ENCODE measurements at places on chromosomes 6 and 20. TPM values are rescaled to one million over a fixed set of nuclear protein-coding genes. Genes with fewer than 3 reads are reported as not detected.

GPR63 gene
- total RNA-seq: 5.0 TPM

RAMACL gene
- total RNA-seq: 0.59 TPM

TTBK1 gene
- 0.61 TPM for total RNA-seq

EYS gene
- 0.44 TPM for total RNA-seq

EHMT2 gene
- 116 TPM for total RNA-seq

PTCRA gene
- not detected for total RNA-seq

GPX5 gene
- not detected for total RNA-seq

CGA gene
- total RNA-seq: not detected

FNDC1 gene
- total RNA-seq: 0.55 TPM

LTB gene
- not detected for total RNA-seq

FLRT3 gene
- 81.7 TPM for total RNA-seq

TUBB2B gene
- total RNA-seq: 253 TPM

FERMT1 gene
- 2.5 TPM for total RNA-seq

BTNL2 gene
- total RNA-seq: not detected

C4B gene
- total RNA-seq: 3.5 TPM

TRDN gene
- 57.5 TPM for total RNA-seq

ZNF343 gene
- total RNA-seq: 5.6 TPM

ENPP1 gene
- total RNA-seq: 11.6 TPM

LCA5 gene
- total RNA-seq: 18.8 TPM

MDFI gene
- 52.7 TPM for total RNA-seq

EPPIN gene
- total RNA-seq: 0.18 TPM

MAS1 gene
- not detected for total RNA-seq

VNN1 gene
- total RNA-seq: not detected

SLC44A4 gene
- total RNA-seq: 3.6 TPM

FAM184A gene
- total RNA-seq: 186 TPM

CCHCR1 gene
- 56.5 TPM for total RNA-seq

BPIFB1 gene
- total RNA-seq: not detected

SYCP2L gene
- 4.5 TPM for total RNA-seq

CDH26 gene
- 2.7 TPM for total RNA-seq

MYLK4 gene
- total RNA-seq: 0.20 TPM

TCP11 gene
- not detected for total RNA-seq

GTF2H4 gene
- 67.9 TPM for total RNA-seq

VSTM2L gene
- 1.1 TPM for total RNA-seq

AAR2 gene
- 25.5 TPM for total RNA-seq

BEND6 gene
- 0.95 TPM for total RNA-seq

CYP24A1 gene
- total RNA-seq: not detected

Data from endodermal cell (in vitro differentiated cells).